Esophagus squamous epithelium (tissue), 5 donors: ENCODE measurements at places on chromosomes 2 and 18. TPM values are rescaled to one million over a fixed set of nuclear protein-coding genes. Genes with fewer than 3 reads are reported as not detected.

HOXD13 gene
- not detected for total RNA-seq

- H3K36me3 ChIP-seq = no peaks in the 10 kb centered on the region
- peaks cover 25% of the 10 kb centered on the region for H3K4me1 ChIP-seq
- H3K4me3 ChIP-seq = no peak overlapping the region
- H3K27me3 ChIP-seq = no peaks in the 10 kb centered on the region
- DNase-seq = no peak
Observed at GRCh38 chr2:85061896-85062295, 71.3 kb upstream of the TCF7L1 start.

DNA sequence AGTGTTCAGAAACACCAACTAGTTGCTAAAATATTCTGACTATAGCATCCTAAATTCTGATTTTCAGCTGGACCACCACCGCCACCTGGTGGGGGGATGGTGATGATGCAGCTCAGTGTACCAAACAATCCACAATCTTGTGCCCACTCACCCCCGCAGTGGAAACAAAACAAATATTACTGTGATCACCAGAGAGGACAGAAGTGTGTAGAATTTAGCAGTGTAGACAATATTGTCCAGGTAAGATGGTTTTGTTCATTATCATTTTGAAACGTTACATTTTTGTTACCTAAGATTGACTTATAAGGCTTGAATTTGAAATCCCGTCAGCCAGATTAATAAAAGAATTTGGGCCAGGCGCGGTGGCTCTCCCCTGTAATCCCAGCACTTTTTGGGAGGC, 31.7 kb upstream of the UBXN4 start:
- peaks cover 3% of the 10 kb centered on the region for H3K4me1 ChIP-seq
- H3K36me3 ChIP-seq = no peaks in the 10 kb centered on the region
- DNase-seq = no peak
- no peak overlapping the region for H3K27ac ChIP-seq
- H3K27me3 ChIP-seq = no peaks in the 10 kb centered on the region

- H3K36me3 ChIP-seq = no peaks in the 10 kb centered on the region
- H3K27ac ChIP-seq = no peak overlapping the region
- H3K27me3 ChIP-seq = no peaks in the 10 kb centered on the region
- H3K4me1 ChIP-seq = no peaks in the 10 kb centered on the region
Observed at GRCh38 chr2:170258382-170258781, 80.4 kb downstream of the MYO3B start.

GRCh38 chr18:59990121-59990823, 90.5 kb downstream of the PMAIP1 start:
- H3K36me3 ChIP-seq = no peaks in the 10 kb centered on the region
- DNase-seq = no peak
- H3K27me3 ChIP-seq = no peaks in the 10 kb centered on the region
